ENCODE measurements at places on chromosomes 6 and 20.

DNA sequence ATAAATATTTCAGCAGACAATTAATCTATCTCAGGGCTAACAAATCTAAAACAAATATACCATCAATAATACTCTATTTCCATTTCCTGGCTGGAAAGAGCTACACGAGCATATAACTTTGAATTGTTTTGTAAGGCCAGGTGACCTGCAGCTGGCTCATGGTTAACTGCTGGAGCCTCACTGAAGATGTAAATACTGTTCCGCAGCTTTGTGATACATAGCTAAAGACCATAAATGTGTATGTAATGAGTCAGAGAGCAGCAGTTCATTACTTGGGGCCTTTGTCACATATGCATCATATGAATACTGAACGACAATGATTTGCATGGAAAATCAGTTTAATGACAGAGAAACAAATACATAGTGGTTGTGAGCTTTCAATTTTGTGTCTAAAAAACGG, 109.4 kb upstream of the CCN2 start:
- no peak for DNase-seq

GRCh38 chr6:21949211-21949801, 347.5 kb downstream of the PRL start:
- no peak for DNase-seq

- DNase-seq = no peak
Measured at GRCh38 chr6:83160167-83160566, 32.9 kb downstream of the PGM3 start.

GRCh38 chr6:100559859-100560258, 95.1 kb upstream of the SIM1 start:
- no peak for DNase-seq

DNA sequence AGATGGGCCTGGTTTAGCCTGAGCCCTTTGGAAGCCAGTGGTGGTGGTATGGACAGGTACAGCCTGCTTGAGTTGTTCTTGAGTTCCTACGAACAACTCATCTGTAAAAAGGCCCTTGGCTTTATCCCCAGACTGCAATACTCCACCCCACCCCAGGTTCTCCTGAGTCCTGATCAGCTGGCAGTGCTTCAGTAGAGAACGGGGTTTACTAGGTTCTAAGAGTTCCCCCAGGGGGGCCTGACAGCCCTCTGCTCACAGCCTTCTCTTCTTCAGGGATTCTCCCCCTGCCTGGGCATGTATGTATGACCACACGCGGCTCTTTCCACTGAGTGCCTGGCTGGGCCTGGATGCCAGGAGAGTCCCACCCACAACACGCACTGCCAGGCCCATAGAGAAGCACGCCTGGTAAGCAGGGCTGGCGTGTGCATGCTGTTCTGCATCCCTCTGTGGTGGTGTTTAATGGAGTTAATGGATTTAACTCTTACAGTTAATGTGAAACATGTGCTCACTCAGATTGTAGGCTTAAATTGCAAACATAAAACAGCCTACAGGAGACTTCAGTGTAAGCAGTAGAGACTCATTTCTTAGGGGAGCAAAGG, 44.3 kb upstream of the SLC4A11 start:
- DNase-seq = no peak

DNA sequence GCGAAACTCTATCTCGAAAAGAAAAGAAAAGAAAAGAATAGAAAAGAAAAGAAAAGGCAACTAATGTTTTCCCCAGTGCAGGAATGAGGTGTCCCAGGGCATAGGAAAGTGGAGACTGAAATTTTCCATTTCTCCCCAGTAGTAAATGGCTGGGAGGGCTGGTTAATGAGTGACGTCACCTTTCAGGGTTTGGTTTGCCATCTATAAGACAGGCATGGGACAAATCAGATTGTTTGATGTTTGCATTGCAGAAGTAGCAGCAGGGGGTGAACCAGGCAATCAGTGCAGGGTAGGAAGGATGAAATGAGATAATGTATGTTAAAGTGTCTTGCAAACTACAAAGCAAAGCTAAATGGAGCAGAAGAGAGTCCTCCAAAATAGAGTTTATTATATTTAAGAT, 533.4 kb downstream of the PKHD1 start:
- no peak for DNase-seq

- DNase-seq = no peak
Measured at GRCh38 chr20:49924247-49924646, 8.9 kb upstream of the SPATA2 start.

Measured in H9 (cell line).